Globus pallidus (tissue), 1 donor: ENCODE measurements at places on chromosomes 1 and 21.

- DNase-seq = no peak
These were observed 103.5 kb upstream of the ZBTB40 start for GRCh38 chr1:22347854-22348760.

GRCh38 chr1:235416662-235417049, 49.4 kb downstream of the TBCE start:
- DNase-seq = no peak

GRCh38 chr21:34113842-34114241, 40.5 kb downstream of the MRPS6 start:
- no peak for DNase-seq

GRCh38 chr1:158035976-158036583, 42.6 kb downstream of the KIRREL1 start:
- peak; percentile 19 for DNase-seq

- DNase-seq = no peak
These were observed 31.2 kb upstream of the SHCBP1L start for GRCh38 chr1:182984138-182984537.

- DNase-seq = no peak
These were observed 7.3 kb upstream of the IL10 start for GRCh38 chr1:206779638-206780037.

DNA sequence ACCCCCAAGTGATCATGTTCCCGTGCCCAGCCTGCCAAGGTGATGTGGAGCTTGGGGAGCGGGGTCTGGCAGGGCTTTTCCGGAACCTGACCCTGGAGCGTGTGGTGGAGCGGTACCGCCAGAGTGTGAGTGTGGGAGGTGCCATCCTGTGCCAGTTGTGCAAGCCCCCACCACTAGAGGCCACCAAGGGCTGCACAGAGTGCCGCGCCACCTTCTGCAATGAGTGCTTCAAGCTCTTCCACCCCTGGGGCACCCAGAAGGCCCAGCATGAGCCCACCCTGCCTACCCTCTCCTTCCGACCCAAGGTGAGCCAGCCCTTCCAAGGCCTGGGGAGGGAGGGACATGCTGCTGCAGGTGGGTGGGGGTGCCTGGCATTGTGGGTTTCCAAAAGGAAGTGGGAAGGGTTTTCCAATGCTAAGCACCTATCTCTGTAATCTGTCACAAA, 2.3 kb downstream of the TRIM46 start:
- no peak for DNase-seq

GRCh38 chr1:160096274-160097116, 1.9 kb downstream of the IGSF8 start:
- DNase-seq = no peak

DNA sequence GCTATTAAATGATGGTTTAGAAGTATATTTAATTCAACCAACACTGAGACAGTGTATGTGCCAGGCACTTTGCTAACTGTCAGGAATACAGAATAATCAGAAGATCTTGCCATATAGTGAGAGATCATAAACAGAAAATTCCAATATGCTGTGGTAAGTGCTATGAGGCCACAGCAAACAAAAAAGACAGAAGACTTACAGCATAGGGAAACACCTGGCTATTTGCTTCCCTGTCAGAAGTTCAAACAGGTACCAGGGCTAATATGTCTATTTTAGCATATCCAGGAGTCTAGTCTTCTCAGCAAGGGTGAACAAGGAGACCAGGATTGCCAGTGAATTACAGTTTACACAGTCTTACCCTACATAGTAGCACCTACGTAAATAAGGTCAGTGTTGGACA, 30.4 kb downstream of the TRIT1 start:
- DNase-seq = no peak

DNA sequence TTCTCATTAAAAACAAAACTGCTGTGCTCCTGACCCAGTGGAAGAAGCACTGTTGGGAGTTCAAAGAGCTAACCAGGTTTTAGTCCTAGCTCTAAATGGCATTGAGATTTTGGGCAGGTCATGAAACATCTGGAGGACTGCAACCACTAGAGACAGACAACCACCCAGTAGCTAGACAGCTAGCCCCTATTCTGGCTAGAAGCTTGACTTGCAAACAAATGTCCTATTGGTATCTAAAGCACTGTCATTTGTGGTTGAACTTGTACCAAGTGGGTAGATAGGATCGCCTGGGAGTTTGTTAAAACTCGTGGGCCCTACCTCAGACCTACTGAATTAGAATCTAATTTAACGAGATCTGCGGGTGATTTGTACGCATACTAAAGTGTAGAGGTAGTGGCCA, 6.9 kb downstream of the RPL11 start:
- no peak for DNase-seq

DNA sequence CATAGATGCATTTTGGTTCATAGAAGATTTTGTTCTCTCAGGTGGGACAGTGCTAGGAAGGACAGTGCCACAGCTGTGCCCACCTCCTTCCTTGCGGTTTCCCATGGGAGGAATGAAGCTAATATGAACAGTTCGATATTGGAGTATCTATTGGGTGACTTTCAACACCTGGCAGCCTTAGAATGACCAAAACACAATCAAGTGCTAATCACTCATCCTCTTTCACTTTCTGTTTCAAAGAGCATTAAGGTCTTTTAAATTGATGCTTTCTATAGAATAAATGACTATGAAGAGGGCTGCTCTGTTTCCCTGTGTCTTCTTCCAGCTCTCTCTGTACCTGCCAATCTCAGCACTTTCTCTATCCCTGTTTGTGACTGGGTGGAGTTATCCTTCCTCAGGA, 784.0 kb downstream of the MRPL39 start:
- DNase-seq = no peak

GRCh38 chr1:161158316-161159010, 837 bp upstream of the USP21 start:
- DNase-seq = no peak

DNA sequence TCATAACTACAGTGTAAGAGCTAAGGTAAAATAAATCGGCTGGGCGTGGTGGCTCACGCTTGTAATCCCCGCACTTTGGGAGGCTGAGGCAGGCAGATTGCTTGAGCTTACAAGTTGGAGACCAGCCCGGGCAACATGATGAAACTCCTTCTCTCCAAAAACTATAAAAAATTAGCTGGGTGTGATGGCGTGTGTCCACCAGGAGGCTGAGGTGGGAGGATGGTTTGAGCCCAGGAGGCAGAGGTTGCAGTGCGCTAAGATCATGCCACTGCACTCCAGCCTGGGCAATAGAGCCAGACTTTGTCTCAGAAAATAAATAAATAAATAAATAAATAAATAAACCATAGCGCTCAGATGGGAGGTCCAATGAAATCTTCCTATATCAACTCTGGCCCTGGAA, 16.7 kb upstream of the FAM110D start:
- DNase-seq = no peak

DNA sequence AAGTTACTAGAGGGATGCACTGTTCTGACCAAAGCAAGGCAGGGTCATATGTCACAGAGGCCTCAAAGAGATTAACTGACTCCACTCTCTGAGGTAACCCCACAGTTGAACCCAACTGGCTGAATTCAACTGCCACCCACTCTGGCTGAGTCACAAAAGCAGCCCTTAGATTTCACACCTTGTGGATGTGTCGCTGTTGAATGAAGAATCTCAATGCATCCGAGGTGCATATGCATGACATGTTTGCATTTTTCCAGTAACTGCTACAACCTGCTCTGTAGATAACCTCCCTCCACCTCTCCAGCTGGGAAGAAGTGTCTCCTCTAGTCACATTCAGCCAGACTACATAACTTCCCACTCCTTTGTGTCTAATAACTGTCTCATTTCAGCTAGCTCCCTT, 27.9 kb upstream of the KIF21B start:
- no peak for DNase-seq

GRCh38 chr1:83131692-83131955, 867.3 kb downstream of the TTLL7 start:
- DNase-seq = no peak

DNA sequence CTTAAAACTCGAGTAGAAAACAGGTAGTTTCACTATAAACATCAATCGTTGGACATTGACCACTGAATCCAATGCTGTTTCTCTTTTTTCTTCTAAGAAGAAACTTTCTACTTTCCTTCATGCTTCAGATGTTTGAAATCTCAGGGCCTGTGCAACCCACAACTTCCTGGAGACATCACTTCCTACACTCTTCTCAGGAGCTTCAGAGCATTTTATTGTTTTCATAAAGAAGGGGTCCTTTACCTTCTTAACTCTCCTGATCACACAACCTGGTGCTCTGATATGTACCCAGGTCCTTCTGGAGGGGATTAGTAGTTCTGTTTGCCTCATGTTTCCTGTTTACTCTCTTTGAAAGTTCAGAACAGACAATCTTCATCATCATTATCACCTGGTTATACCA, 113.0 kb upstream of the VAV3 start:
- DNase-seq = no peak

DNA sequence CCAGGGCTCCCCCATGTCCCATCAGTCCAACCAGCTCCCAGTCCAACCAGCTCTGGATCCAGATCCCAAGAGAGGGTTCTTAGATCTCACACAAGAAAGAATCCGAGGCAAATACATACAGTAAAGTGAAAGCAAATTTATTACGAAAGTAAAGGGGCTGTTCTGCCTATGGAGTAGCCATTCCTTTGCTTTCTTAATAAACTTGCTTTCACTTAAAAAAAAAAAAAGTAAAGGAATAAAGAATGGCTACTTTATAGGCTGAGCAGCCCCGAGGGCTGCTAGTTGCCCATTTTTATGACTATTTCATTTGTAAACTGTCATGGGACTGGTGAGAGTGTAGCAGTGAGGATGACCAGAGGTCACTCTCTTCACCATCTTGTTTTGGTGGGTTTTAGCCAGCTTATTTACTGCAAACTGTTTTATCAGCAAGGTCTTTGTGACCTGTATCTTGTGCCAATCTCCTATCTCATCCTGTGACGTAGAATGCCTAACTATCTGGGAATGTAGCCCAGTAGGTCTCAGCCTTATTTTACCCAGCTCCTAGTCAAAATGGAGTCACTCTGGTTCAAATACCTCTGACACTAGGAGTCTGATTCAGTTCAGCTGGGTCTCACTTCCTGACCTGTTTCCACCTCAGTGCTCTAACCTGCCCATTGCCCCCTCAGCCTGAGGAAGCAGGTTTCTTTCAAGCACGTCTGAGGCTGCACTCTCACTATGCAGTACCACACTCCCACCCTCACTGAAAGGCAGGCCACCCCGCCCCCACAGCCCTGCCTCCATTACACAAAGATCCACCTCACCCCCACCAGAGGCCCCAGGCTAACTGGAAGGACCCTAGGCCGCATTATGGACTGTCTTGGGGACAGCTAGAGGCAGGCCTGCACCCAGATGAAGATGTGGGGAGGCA, 26.5 kb upstream of the ATP2B4 start:
- DNase-seq = no peak

DNA sequence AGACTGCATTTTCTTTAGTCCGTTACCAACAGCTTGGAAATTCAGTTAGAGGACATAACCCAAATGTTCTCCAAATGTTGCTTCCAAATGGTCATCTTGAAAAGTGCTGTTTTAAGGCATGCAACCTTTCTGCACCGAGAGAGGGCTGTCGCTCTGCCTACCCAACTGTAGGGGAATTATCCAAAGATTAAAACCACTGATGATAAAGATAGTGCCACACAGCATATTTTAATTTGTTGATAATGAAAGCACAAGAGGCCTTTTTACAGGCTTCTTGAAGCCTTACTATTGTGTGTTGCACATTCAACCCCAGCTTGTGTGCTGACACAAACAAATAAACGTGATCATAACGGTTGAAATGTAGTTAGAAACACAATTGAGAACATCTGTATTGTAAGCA, 121.5 kb downstream of the LMO4 start:
- no peak for DNase-seq

DNA sequence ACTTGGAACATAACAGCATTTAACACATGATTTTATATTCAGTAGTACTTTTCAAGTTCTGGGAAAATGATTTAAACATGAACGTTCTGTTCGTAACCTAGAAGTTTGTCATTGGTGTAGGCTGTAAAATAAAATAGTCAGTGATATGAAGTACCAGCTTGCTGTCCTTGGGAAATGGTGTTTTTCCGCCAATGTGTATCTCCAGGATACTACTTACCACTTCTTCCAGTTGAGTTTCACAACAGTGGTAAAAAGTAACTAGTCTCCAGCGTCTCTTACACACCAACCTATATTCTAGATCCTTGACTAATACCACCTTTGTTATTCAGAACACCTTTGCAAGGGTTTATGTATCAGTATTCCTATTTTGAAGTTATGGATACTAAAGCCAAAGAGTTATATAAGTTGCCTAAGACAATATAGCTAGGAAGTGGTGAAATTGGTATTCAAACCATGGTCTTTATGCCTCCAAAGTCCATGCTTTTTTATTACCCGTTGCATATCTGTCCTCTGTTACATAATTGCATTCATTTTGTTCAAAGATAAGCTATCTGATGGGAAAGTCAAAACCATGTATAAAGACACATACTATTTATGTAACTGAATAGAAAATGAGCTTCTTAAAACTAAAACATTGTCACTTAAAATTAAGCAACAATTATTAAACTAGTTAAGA, 43.1 kb downstream of the HOOK1 start:
- no peak for DNase-seq

DNA sequence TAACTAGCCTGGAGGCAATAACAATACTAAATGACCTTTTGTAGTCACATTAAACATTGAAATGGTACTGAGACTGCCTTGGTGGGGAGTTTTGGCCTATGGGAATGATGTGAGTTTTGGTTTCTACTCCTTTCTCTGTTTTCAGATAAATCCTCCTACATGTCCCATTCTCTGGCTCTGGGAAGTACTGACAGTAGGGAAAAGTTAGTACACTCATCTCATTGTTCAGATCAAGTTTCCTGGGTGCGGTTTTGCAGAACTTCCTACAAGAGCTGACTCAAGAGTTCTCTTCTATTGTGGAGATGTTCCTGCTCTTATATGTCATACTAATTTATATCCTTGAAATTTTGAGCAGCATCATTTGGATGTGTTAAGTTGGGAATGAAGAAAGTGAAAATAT, 74.2 kb upstream of the MACF1 start:
- no peak for DNase-seq

DNA sequence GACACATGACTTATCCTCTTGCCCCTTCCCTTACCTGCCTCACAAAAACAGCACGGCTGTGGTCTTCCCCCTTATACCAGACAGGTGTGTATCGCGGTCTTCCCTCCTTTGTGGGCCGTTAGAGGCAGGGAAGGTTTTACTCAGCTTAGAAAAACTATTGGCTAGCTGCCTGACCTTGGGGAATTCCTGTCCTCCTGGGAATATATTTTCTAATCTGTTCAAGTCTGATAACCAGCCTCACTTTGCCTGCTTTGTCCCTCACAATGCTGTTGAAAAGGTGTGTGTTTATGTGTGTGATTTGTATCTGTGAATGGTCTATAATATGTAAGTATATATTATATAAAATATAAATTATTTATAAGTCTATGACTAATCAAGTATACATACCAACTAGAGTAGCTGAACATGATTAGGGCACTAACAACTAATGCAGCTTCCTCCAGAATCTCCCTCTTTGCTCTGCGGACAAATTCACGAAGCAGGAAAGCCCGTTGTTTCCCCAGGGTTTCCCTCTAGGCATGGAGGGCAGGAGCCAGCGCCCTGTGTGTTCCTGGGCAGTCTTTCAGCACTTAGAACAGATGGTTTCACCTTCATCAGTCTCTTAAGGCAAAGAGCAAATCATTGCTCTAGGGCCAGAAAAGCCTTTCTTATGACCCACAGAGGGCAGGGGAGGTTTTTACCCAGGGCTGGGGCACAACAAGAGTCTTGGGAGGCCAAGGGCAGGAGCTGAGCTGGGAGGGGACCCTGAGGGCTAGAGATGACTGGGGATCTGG, 25.6 kb downstream of the SLC26A9 start:
- no peak for DNase-seq
